ENCODE measurements at places on chromosomes 7 and 10.

- no peak for DNase-seq
Measured at GRCh38 chr7:159109653-159110035, 35.0 kb downstream of the VIPR2 start.

- DNase-seq, result no peak
Measured at GRCh38 chr10:124329941-124330340, 88.8 kb downstream of the OAT start.

GRCh38 chr10:48487244-48487643 lies 117.6 kb downstream of the ARHGAP22 start:
- no peak for DNase-seq

DNA sequence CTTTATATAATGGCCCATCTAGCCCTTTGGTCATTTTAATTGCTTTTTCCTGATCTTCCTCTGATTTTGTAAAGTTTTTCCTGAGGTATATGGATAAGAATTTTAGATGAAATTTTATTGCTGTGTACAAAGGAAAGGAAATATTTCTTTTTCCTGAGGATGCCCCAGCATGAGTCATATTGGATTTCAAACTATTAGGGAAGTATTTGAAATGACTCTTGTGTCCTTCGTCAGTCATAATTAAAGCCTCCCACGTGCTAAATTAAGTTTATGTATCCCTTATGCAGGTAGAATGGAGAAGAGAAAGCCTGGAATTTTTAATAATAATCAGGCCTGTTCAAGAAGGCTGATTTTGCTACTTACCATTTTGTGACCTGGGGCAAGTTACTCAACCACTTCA lies 82.6 kb upstream of the GLI3 start:
- DNase-seq, result no peak

- no peak for DNase-seq
Measured at GRCh38 chr10:124870854-124871425, 69.3 kb downstream of the ABRAXAS2 start.

- peak; percentile 25 for DNase-seq
Measured at GRCh38 chr7:13179011-13179582, 491.7 kb downstream of the ARL4A start.

DNA sequence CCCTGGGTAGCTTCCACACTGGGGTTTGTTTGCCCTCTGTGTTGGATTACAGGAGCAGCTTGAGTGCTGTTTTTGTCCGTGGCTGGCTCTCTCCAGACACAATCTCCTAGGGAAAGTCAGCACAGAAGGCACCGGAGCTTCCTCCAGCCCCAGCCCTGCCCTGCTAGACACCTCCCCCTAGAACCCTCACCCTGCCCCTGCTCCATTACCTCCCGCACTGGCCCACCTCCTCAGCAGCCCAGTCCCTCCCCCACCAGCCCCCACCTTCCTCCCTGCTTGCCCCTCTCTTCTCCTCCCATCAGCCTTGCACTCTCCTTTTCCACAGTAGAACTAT lies 130.5 kb downstream of the ADCY1 start:
- DNase-seq, result no peak

GRCh38 chr10:50580262-50580891 lies 43.4 kb downstream of the SGMS1 start:
- no peak for DNase-seq

DNA sequence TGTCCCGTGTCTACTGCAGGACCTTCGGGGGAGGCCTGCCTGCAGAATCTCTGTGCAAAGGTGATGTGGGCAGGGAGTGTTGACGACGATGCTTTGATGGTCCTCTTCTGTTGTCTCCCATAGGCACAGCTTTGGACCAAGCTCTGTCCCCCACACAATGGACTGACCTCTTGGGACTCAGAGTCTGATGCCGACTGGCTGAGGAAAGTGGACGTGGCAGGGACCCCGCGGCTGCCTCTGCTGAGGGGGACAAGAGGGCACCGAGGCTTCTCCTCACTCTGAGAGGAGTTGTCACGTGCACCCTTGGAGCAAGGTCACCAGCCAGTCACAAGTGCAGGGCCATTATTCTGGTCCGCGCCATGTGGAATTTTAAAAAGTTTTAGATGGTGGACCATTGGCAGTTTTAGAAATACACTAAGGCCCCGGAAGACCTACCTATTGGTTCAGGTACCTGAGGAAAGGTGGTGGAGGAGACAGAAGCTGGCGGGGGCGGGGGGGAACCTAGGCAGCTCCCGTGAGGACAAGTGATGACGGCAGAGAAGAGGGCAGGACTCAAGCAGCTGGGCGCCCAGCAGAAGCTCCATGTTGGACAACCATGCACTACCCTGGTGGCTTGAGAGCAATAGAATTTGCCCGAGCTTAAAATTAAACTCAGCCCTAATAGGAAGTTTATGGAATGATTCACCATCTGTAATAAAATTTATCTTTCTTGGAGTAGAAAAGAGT lies 331.4 kb downstream of the PTPRN2 start:
- DNase-seq, result no peak

DNA sequence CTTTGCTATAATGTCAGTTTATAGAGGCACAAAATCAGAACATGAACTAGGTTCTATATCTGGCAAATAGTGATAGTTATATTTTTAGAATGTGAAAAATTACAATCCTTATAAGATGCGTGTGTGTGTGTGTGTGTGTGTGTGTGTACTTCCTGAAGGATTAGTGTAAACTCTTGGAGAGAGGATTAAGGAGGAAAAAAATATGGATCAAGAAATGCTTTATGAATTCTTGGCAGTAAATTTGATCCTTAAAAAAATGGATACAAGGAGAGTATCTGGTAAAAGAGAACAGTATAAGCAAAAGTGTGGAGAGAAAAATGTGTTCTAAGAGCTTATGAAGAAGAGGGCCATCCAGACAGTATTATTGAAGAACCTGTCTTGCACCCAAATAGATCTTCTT lies 484.3 kb downstream of the ADRA2A start:
- DNase-seq, result no peak

- DNase-seq, result peak; percentile 45
Measured at GRCh38 chr10:126087796-126088505, 191.6 kb downstream of the FANK1 start.

GRCh38 chr10:112082120-112082519 lies 101.4 kb downstream of the GPAM start:
- no peak for DNase-seq

GRCh38 chr7:116683786-116684185 lies 11.8 kb downstream of the MET start:
- DNase-seq, result no peak

Measured in retina (tissue), 1 donor.